ENCODE measurements at places on chromosomes 2 and 18. TPM values are rescaled to one million over a fixed set of nuclear protein-coding genes. Genes with fewer than 3 reads are reported as not detected.

Gene CACNB4
- total RNA-seq: 0.31 TPM

Gene DNAH6
- 0.23 TPM for total RNA-seq

Gene USP34
- total RNA-seq: 84.3 TPM

Gene LRRC30
- not detected for total RNA-seq

Gene TM4SF20
- not detected for total RNA-seq

Gene CXCR1
- not detected for total RNA-seq

Gene RBFA
- 46.0 TPM for total RNA-seq

Gene SLC9A4
- total RNA-seq: 0.07 TPM

Gene ZDBF2
- total RNA-seq: 9.9 TPM

Gene CRIM1
- total RNA-seq: 19.0 TPM

Gene ASPRV1
- total RNA-seq: 1.4 TPM

Gene UGT1A8
- not detected for total RNA-seq

Gene ACOXL
- total RNA-seq: 1.0 TPM

Gene CNRIP1
- not detected for total RNA-seq

Gene KLHL14
- not detected for total RNA-seq

Gene UGT1A7
- not detected for total RNA-seq

Gene CIB4
- total RNA-seq: not detected

Gene ZNF892
- 4.7 TPM for total RNA-seq

Gene PCARE
- not detected for total RNA-seq

Gene TFPI
- 1.2 TPM for total RNA-seq

Gene SLC11A1
- 0.19 TPM for total RNA-seq

Gene SKOR2
- total RNA-seq: not detected

Gene SERPINB11
- total RNA-seq: not detected

Gene PDE6D
- total RNA-seq: 33.4 TPM

Gene TANC1
- total RNA-seq: 0.33 TPM

Gene IL1R1
- total RNA-seq: 1.7 TPM

Gene FAM237A
- not detected for total RNA-seq

Gene LINC00305
- not detected for total RNA-seq

Gene ERBB4
- total RNA-seq: not detected

All from activated CD4-positive, alpha-beta T cell treated with anti-CD3 and anti-CD28 coated beads, Interleukin-2, amount 10 ng/mL, durations not matched to agents 24 days and 14 days (primary cell).